ENCODE measurements at places on chromosomes 3 and 15.

DNA sequence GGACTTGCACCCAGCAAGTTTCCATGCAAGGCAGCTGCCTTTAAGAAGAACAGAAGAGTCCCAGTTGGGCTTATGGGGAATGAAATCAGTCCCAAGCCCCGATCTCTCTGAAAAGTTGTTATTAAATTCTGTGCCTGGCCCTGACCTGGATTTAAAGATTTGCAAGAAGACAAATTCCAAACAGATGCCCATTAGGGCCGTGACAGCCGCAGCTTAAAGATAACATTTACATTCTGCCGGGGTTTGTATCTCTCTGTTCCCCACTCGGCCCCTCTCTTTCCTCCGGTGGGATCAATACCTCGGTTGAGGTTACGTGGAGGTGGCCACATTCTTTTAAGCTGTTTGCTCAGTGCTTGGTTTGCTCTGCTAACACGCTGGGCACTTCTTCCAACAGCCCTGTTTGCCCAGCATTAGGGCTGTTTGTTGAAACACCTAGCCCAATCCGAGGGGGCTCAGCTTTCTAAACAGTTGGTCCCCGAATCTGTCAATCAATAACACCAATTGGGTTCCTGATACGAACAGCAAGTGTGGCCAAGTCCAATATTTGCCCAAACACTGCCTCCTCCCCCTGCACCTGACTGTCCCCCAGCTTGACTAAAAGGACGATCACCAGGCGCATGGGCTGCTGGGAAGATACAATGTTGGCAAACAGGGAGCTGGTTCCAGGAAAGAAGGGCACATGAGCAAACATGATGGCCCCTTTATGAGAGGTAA is 108.6 kb downstream of the RPLP1 start:
- no peak for DNase-seq

DNA sequence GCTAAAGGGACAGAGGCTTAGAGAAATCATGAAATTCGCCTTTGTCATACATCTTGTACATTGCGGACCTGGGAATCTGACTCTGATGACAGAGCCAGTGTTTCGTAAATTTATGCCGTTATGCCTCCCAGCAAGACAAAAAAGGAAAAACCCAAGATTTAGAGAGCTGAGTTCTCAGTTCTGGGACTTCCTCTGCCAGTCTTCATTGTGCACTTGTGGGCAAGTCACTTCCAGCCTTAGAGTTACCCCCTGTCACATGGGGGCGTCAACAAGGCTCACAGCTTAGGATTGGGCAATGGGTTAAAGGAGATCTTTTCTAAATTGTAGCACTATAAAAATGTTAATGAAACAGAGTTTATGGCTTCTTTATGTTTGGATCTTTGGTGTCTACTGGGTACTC is 41.9 kb upstream of the MITF start:
- DNase-seq: no peak

GRCh38 chr15:63940966-63941620 is 105.2 kb downstream of the DAPK2 start:
- no peak for DNase-seq

DNA sequence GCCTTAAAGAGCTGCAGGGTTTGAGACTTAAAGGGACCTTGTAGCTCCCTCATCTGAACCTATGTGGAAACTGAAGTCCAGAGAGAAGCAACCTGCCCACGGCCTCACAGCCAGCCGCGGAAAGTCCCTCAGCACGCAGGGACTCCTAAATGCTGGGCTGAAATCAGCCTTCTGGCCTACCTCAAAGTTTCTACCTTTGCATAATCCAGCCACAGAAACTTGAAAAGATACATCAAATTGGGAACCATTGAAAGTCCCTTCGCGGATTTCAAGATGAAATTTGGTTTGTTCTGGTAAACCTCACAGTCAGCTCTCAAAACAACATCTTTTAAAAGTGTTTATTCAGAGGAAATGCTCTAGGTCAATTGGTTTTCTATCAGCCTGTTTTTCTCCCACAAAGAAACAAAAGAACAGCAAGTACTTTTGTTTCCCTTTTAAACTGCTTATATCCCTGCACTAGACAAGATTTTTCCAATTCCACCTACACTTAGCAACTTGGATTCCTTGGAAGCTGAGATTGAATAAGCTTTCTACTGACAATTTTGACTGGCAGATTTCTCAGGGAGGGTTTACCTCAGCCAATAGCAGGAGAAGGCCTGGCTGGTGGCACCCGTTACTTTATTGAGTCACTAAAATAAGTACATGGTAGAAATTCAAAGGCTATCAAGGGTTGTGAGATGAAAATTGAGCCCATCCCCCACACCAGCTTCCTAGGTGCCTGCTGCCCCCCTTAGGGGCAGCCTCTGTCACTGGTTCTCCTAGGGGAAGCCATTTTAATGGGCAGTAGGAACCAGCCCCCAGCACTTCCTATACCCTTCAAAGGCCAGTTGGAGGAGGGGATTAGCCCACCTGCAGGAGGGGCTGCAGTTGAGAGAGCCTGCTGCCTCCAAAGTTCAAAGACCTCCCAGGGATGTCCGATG is 171.2 kb downstream of the ADAMTS17 start:
- no peak for DNase-seq

Measured in heart right ventricle (tissue), 16 donors.